Esophagus muscularis mucosa (tissue), 4 donors: ENCODE measurements at places on chromosomes 13 and 19. TPM values are rescaled to one million over a fixed set of nuclear protein-coding genes. Genes with fewer than 3 reads are reported as not detected.

The CNN1 gene
- total RNA-seq, result 2,877 TPM

The SLC27A1 gene
- total RNA-seq, result 15.9 TPM

The TMEM272 gene
- not detected for total RNA-seq

The CEP89 gene
- total RNA-seq, result 18.7 TPM

The AKT1S1 gene
- 23.4 TPM for total RNA-seq

The GJB2 gene
- not detected for total RNA-seq

The FUT3 gene
- not detected for total RNA-seq

The APC2 gene
- total RNA-seq, result 1.8 TPM
